ENCODE measurements at places on chromosomes 12 and 14.

GRCh38 chr14:26265170-26265685 lies 332.6 kb downstream of the NOVA1 start:
- peak; percentile 33 for DNase-seq

- DNase-seq, result no peak
These were observed 5.8 kb downstream of the IGF1 start for GRCh38 chr12:102474438-102475064.

DNA sequence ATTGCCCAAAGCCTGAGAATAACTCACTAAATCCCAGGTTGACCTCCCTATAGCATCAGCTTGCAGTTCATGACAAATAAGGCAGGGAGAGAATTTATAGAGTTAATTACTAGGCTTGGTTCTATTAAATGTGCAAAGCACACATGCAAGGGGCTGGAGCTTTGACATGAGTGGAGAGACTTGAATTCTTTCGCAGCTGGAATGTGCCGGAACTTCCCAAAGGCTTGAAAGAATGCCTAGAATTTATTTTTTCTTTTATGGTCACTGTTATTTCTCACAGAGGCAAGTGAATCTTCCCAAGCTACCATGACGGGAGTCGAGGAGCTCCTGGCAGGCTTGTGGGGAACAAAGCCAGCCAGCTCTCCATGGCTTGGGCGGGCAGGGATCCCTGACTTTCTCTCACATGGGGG lies 95.5 kb upstream of the USP44 start:
- peak; percentile 7 for DNase-seq

DNA sequence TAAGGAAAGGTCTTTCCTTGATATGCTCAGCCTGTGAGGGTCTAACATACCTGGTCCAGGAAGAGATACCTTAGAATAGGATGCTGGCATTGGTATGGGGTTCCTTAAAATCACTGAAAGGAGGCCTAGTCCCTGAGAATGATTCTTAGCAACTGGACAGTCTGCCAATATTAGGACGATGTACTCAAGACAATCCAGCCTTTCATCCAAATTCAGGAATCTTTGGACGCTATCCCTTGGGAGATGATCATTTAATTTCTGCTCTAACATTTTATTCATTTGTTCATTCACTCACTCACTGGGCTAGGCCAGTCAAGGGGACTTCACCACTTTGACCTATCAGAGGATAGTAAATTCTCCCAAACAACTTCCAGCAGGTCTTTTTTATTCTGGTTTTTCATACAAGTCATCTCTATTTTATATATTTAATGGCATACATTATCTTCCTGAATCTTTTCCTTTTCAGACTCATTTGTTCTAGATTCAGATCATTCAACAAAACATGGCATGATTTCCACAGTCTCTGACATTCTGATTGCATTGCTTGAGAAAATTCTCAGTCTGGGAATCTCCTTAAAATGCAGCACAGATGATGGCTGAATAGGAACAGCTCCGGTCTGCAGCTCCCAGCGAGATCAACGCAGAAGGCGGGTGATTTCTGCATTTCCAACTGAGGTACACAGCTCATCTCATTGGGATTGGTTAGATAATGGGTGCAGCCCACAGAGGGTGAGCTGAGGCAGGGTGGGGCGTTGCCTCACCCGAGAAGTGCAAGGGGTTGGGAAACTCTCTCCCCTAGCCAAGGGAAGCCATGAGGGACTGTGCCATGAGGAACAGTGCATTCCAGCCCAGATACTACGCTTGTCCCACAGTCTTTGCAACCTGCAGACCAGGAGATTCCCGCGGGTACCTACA lies 118.0 kb upstream of the PRICKLE1 start:
- DNase-seq, result no peak

DNA sequence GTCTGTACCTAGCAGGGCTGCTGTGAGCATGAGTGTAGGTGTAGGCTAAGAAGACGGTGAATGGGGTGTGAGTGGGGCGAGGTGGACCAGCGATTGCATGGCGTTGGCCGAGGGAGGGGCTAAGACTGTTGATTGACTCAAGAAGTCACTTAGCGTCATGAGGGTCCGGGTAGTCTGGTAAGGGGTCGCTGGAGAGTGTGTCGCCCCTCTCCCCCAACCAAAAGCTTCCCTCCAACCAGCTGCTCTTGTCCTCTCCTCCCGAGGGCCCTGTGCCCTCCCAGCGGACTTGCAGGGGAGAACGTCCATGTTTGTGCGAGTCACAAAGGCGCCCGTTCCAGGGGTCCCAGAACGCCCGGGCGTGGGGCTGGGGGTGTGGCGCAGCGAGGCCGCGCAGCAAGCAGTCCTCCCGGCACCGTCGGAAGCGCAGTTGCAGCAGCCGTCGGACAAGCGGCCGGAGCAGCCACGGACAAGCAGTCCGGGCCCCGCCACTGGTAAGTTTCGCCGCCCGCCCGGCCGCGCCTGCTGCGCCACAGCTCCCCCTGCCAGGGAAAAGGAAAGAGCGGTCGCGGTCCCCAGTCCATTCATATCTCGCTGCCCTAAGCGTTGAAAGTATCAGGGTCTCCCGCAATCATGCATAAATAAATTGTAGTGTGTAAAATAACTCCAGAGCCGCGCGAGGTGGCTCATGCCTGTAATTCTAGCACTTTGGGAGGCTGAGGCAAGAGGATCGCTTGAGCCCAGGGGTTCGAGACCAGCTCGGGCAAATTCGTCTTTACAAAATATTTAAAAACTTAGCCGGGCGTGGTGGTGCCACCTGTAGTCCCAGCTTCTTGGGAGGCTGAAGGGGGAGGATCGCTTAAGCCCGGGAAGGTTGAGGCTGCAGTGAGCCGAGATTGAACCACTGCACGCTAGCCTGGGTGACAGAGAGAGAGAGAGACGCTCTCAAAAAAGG lies at the start of gene CCDC63:
TSS of gene CCDC63 (plus strand) at position 373 of the 952 bp plus-strand sequence. CDS start 5,968 bp downstream, outside the sequence.
- DNase-seq, result peak; percentile 62

DNA sequence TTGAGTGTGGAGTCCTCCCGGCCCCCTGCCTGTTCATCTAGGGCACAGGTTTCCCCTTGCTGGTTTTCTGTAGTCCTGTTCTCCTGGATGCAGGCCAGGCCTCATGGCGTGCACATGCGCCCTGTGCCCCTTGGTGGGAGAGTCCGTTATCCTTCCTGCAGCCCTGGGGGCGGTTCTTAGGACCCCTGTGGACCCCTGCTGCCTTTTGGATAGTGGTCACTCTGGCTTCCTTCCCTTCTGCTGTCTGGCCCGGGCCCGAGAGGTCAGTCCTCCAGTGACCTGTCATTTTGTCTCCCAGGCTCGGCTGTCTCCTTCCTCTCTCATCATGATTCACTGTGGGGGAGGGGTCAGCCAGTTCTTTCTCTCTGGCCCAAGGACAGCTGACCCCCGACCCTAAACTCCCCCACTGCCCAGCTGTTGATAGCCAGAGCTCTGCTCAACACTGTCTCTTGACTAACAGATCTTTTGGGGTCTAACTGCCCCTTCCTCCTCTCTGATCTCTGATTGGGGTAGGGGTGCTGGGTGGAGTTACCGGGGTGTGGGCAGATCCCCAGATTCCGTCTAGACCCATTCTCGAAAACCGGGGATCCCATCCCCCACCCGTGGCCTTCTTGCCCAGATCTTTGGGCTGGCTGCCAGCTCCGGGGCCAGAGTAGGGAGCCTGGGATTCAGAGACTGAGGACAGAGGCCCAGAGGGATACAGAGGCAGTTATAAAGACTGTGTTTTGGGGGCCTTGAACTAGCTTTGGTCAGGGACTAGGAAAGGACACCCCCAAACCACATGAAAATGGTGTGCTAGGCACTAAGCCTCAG lies 7.0 kb downstream of the CCND2 start:
- peak; percentile 29 for DNase-seq

- no peak for DNase-seq
These were observed 47.2 kb upstream of the TMEM233 start for GRCh38 chr12:119546340-119546739.

GRCh38 chr12:123983822-123984485 lies 10.9 kb downstream of the ZNF664 start:
- DNase-seq, result peak; percentile 83
